ENCODE measurements at places on chromosomes 1 and 21. TPM values are rescaled to one million over a fixed set of nuclear protein-coding genes. Genes with fewer than 3 reads are reported as not detected.

DNA sequence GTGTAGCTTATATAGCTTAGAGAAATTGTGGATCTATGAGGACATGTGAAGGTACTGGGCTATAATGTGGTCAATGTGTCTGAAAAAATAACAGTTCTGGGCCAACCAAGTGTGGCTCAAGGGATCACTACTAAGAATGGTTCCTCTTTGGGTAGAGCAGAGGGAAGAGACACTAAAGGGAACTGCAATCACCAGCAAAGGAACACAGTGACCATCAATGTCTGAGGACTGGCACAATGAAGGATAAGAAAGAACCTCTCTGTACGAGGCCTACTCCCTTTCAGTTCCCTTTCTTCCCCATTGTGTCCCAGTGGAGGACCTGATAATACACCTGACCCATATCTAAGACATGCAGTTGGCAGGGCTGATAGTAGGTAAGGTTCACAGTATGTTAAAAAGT, 89.9 kb upstream of the JAK1 start:
- no peak for DNase-seq

GRCh38 chr1:31373897-31374486, 1.1 kb upstream of the FABP3 start:
- no peak for DNase-seq

The ROR1 gene
- polyA plus RNA-seq = not detected

GRCh38 chr1:192002063-192002462, 156.2 kb upstream of the RGS18 start:
- no peak for DNase-seq

GRCh38 chr21:33071770-33072306, 1.9 kb downstream of the OLIG1 start:
- no peak for DNase-seq
